ENCODE measurements at places on chromosomes 11 and 22. TPM values are rescaled to one million over a fixed set of nuclear protein-coding genes. Genes with fewer than 3 reads are reported as not detected.
A peak's percentile ranks its signal among the peaks of the same experiment; 100 is the strongest.

GRCh38 chr11:96681019-96681716 lies 291.4 kb downstream of the JRKL start:
- H3K4me1 ChIP-seq, result no peaks in the 10 kb centered on the region
- no peaks in the 10 kb centered on the region for H3K36me3 ChIP-seq
- H3K4me3 ChIP-seq, result no peak overlapping the region
- no peak overlapping the region for H3K27ac ChIP-seq
- no peak for DNase-seq
- H3K27me3 ChIP-seq, result no peaks in the 10 kb centered on the region

DNA sequence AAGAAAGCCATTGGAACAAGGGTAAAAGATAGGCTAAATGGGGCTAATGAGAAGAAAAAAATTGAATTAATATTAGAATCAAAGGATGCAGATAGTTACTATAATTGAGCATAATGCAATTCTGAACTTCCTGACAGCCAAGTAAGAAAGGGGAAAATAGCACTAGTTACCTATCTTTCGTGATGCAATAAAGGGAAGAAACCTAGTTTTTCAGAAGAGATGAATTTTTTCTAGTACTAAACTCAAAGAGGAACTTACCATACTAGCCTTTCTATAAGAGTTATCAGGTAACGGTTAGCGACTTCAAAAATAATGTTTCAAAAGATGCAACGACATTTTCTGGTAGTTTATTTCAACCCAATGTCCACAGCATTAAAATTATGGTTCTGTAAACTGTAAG lies 8.8 kb upstream of the WT1 start:
- H3K36me3 ChIP-seq, result no peaks in the 10 kb centered on the region
- H3K27ac ChIP-seq, result no peak overlapping the region
- DNase-seq, result no peak
- no peaks in the 10 kb centered on the region for H3K27me3 ChIP-seq
- H3K4me3 ChIP-seq, result no peak overlapping the region

DNA sequence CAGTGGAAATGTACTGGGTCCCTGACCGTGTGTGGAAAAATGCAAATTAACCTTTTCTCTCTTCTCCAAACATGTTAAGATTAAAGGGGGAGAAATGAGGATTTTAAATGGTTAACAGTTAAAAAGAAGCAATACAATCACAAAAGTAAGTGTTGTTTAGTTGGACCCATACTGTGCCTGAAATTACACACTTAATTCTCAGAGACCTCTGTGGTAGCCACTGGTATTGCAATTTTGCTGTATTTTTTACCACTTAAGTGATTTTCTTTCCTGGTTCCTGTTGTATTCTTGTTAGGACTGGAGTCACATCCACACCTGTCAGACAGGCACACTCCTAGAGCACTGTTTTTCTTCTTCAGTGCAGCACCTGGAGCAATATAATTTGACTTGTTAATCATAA lies 179.6 kb upstream of the PDGFD start:
- H3K36me3 ChIP-seq, result no peaks in the 10 kb centered on the region
- H3K4me1 ChIP-seq, result no peaks in the 10 kb centered on the region
- no peak for DNase-seq
- no peaks in the 10 kb centered on the region for H3K27me3 ChIP-seq

GRCh38 chr22:28835630-28836189 lies 35.3 kb upstream of the XBP1 start:
- H3K4me3 ChIP-seq, result no peak overlapping the region
- no peak overlapping the region for H3K27ac ChIP-seq
- H3K4me1 ChIP-seq, result no peaks in the 10 kb centered on the region
- DNase-seq, result no peak
- no peaks in the 10 kb centered on the region for H3K27me3 ChIP-seq
- no peaks in the 10 kb centered on the region for H3K36me3 ChIP-seq

GRCh38 chr22:44625981-44626687 lies 75.9 kb upstream of the PRR5 start:
- H3K36me3 ChIP-seq, result no peaks in the 10 kb centered on the region
- no peak overlapping the region for H3K4me3 ChIP-seq
- peak; percentile 74 for DNase-seq
- no peak overlapping the region for H3K27ac ChIP-seq
- H3K27me3 ChIP-seq, result peaks cover 38% of the 10 kb centered on the region
- no peaks in the 10 kb centered on the region for H3K4me1 ChIP-seq

Gene PGA5
- 1.6 TPM for total RNA-seq

Gene TRIM22
- 62.3 TPM for total RNA-seq

Gene OSM
- 1.3 TPM for total RNA-seq

Gene PSMD13
- total RNA-seq, result 106 TPM

DNA sequence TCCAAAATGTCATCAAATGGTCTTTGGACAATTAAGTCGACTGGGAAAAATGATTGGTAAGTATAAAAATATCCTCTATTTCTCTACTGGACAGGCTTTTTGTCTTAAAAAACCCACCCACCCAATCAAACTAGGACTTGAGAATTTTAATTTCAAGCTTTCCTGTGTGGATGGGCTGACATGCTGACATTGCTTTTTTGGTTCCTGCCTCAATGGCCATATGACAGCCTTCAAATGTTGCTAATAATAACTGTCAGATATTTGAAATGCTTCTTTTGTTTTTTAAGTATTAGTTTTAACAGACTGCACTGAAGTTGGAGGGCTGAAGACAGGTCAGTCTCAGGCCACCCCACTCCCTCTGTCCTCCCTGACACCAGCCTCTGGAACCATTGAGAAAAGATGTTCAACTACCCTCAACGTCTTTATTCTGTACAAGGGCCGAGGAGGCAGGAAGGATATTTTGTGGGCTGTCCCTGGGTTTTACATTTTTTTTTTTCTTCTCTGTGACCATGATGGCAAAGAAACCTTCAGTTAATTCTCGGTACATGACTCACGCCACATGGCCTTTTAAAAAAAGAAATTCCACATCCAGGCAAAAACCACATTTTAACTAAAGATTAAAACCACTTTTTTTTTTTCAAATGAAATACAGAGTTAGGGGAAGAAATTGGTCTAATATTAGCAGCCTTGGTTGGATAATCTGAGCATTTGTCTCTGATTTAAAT lies 130.4 kb downstream of the SLC1A2 start:
- no peak for DNase-seq
- H3K27ac ChIP-seq, result peak overlapping the region; percentile 39
- H3K27me3 ChIP-seq, result no peaks in the 10 kb centered on the region
- no peaks in the 10 kb centered on the region for H3K36me3 ChIP-seq

Gene LMO2
- 21.9 TPM for total RNA-seq

Gene OR4A47
- not detected for total RNA-seq

Gene UBQLNL
- 2.3 TPM for total RNA-seq

Gene GGT1
- 3.4 TPM for total RNA-seq

Gene KRTAP5-10
- not detected for total RNA-seq

DNA sequence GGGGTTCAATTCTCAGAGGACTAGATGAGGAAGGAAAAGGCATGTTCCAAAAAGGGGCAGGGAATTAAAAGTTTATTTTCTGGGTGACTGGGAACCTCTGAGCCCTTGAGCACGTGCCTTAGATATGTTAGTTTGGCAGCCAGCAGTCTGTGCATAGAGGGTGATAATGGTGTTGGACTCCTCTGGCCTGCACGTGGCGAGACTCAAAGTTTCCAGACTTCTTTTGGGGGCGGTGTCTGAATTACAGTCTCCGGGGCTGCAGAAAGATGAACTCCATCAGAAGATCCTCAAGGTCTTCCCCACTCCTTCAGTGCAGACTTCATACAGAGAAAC lies 861 bp upstream of the ZNRF3 start:
- H3K27me3 ChIP-seq, result no peaks in the 10 kb centered on the region
- no peaks in the 10 kb centered on the region for H3K36me3 ChIP-seq
- no peak for DNase-seq
- peak overlapping the region; percentile 70 for H3K27ac ChIP-seq
- peak overlapping the region; percentile 73 for H3K4me3 ChIP-seq
- H3K4me1 ChIP-seq, result peaks cover 4% of the 10 kb centered on the region

DNA sequence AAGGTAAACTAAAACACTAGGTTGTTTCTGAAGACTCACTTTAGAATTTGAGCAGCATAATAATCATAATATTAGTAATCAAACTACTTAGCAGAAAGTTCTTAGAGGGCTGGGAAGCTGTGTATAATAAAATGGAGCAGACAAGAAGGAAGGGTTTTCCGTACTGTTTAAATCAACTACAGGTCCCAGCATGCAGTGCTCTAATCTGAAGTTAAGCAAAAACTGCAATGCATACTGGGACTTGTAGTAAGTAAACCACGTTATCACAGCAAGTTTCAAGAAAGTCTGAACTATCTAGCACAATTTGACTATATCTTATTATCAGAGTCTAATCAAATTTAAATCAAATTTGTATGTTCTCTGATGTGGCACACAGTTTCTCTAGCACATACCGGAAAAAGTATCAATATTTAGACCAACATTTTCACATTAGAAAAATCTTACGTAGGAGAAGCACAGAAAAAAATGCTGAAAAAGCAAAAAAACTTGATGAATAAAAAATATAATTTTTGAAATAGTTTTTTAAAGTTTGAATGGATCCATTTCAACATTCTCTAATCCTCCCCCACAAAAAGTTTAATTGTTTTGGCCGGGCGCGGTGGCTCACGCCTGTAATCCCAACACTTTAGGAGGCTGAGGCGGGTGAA lies 8.2 kb downstream of the PHF21A start:
- DNase-seq, result no peak
- no peaks in the 10 kb centered on the region for H3K27me3 ChIP-seq
- no peaks in the 10 kb centered on the region for H3K36me3 ChIP-seq
- H3K4me3 ChIP-seq, result no peak overlapping the region
- no peaks in the 10 kb centered on the region for H3K4me1 ChIP-seq

Gene LSP1
- total RNA-seq, result 36.0 TPM

Gene PYGM
- total RNA-seq, result 1.3 TPM

Gene GLYATL1
- total RNA-seq, result 0.73 TPM

- no peaks in the 10 kb centered on the region for H3K36me3 ChIP-seq
- no peaks in the 10 kb centered on the region for H3K27me3 ChIP-seq
- no peak for DNase-seq
- H3K4me1 ChIP-seq, result no peaks in the 10 kb centered on the region
- H3K4me3 ChIP-seq, result no peak overlapping the region
Observed at GRCh38 chr11:8008212-8008611, 21.1 kb downstream of the EIF3F start.

DNA sequence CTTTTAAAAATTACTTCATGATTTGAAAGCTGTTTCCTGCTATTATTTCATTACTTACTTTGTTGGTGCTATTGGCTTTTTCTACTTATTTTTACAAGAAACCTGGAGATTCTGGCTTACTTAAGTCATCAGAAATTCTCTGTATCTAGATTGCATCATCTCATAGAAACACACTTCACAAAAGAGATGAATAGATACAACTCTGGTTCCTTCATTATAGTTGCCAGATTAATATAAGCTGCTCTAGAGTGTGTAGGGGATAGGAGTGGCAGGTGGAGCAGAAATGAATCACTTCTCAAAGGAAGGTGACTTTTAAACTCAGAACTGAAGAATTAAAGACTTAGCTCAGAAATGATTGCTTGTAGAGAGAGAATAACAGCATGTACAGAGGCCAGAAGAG lies 20.0 kb downstream of the CYP2R1 start:
- no peak overlapping the region for H3K27ac ChIP-seq
- no peaks in the 10 kb centered on the region for H3K27me3 ChIP-seq
- DNase-seq, result no peak
- no peaks in the 10 kb centered on the region for H3K4me1 ChIP-seq
- no peaks in the 10 kb centered on the region for H3K36me3 ChIP-seq
- no peak overlapping the region for H3K4me3 ChIP-seq

Gene C22orf31
- not detected for total RNA-seq

- no peak overlapping the region for H3K4me3 ChIP-seq
- no peaks in the 10 kb centered on the region for H3K27me3 ChIP-seq
- DNase-seq, result no peak
- no peaks in the 10 kb centered on the region for H3K4me1 ChIP-seq
Observed at GRCh38 chr11:132535830-132536229, 996.5 kb downstream of the OPCML start.

GRCh38 chr11:87325490-87325872 lies 287.7 kb downstream of the TMEM135 start:
- H3K36me3 ChIP-seq, result peaks cover 2% of the 10 kb centered on the region
- no peak overlapping the region for H3K27ac ChIP-seq
- no peak overlapping the region for H3K4me3 ChIP-seq
- DNase-seq, result no peak

Gene RHOD
- 28.1 TPM for total RNA-seq

Gene MYEOV
- 2.8 TPM for total RNA-seq

GRCh38 chr11:26572770-26573402 lies 823 bp upstream of the MUC15 start:
- H3K27ac ChIP-seq, result peak overlapping the region; percentile 71
- no peaks in the 10 kb centered on the region for H3K27me3 ChIP-seq
- no peak for DNase-seq

DNA sequence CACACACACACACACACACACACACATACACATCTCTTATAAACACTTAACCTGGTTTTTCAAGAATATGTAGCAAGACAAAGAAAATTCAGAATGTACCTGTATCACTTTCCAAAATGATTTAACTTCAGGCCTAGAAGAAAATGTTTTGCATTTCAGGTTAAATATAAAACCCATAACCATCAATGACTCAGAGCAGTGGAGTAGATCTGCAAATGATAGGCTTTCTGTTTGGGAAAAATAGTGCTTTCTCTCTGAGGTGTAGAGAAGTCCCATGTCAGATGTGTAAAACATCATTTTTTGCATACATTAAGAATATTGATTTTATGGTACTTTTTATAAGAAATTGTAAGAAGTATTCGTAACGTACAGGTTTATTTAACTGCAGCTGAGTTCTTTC lies 116.9 kb downstream of the STK33 start:
- no peaks in the 10 kb centered on the region for H3K4me1 ChIP-seq
- no peak for DNase-seq
- H3K27ac ChIP-seq, result no peak overlapping the region
- no peak overlapping the region for H3K4me3 ChIP-seq

DNA sequence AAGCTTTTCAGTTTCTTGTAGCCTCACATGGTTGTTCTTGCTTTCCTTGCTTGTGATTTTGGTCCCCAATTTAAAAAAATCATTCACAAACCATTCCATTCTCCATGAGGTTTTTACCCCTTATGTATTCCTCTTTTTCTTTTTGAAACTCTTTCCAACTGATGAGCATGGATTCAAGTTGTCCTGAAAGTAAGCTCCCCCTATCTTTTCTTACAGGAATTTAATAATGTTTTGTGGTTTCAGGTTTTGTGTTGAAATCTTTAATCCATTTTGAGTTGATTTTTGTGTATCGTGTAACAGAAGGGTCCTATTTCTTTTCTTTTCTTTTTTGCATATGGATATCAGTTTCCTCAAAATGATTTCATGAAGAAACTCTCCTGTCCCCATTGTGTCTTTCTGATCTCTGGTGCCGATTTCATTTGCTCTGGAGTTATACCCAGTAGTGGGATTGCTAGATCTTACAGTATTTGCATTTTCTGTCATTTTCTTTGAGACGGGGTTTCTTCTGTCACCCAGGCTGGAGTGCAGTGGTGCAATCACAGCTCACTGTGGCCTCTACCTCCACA lies 58.5 kb downstream of the LRRC74B start:
- H3K27ac ChIP-seq, result no peak overlapping the region
- no peak overlapping the region for H3K4me3 ChIP-seq
- H3K4me1 ChIP-seq, result no peaks in the 10 kb centered on the region
- no peaks in the 10 kb centered on the region for H3K36me3 ChIP-seq
- no peak for DNase-seq
- H3K27me3 ChIP-seq, result no peaks in the 10 kb centered on the region

All from breast epithelium (tissue), 4 donors.